Mesangial cell (primary cell): ENCODE measurements at places on chromosomes 13 and 19. TPM values are rescaled to one million over a fixed set of nuclear protein-coding genes. Genes with fewer than 3 reads are reported as not detected.

CSNK1G2 gene
- total RNA-seq, result 94.3 and 97.7 TPM in 2 replicates

FXYD7 gene
- total RNA-seq, result 0.25 TPM in 1 of 2 replicates, not detected in the other

ATP4B gene
- not detected in 2 replicates for total RNA-seq

LHB gene
- 0.49 and 0.76 TPM in 2 replicates for total RNA-seq

ZNF135 gene
- 1.1 and 5.5 TPM in 2 replicates for total RNA-seq

ZNF442 gene
- total RNA-seq, result 0.16 and 0.25 TPM in 2 replicates

IGFL1 gene
- not detected in 2 replicates for total RNA-seq

CCDC122 gene
- total RNA-seq, result 2.0 and 2.4 TPM in 2 replicates

PLPPR2 gene
- 6.2 and 18.5 TPM in 2 replicates for total RNA-seq

NLRP5 gene
- total RNA-seq, result not detected in 2 replicates

IFI30 gene
- total RNA-seq, result 22.2 TPM in 1 of 2 replicates, not detected in the other

KLK5 gene
- not detected in 2 replicates for total RNA-seq

ANKRD24 gene
- under 0.01 and 0.51 TPM in 2 replicates for total RNA-seq

HRC gene
- total RNA-seq, result not detected in 2 replicates

ZNF284 gene
- 0.76 and 0.81 TPM in 2 replicates for total RNA-seq

CABP5 gene
- not detected in 2 replicates for total RNA-seq

ZNF433 gene
- 2.0 and 2.4 TPM in 2 replicates for total RNA-seq

TUBB4A gene
- 4.6 and 15.2 TPM in 2 replicates for total RNA-seq

ZNF628 gene
- total RNA-seq, result 8.8 and 19.0 TPM in 2 replicates
